ENCODE measurements at places on chromosomes 5 and 9.
A peak's percentile ranks its signal among the peaks of the same experiment; 100 is the strongest.

DNA sequence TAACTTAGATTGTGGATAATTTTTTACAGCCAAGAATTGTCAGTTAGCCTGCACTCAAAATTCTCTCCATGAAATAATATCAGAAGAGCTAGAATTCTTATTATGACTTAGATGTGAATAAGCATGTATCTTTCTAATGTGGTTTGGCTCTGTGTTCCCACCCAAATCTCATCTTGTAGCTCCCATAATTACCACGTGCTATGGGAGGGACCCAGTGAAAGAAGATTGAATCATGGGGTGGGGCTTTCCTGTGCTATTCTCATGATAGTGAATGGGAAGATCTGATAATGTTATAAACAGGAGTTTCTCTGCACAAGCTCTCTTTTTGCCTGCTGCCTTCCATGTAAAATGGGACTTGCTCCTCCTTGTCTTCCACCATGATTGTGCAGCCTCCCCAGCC lies 176.8 kb downstream of the MAT2B start:
- DNase-seq: no peak

DNA sequence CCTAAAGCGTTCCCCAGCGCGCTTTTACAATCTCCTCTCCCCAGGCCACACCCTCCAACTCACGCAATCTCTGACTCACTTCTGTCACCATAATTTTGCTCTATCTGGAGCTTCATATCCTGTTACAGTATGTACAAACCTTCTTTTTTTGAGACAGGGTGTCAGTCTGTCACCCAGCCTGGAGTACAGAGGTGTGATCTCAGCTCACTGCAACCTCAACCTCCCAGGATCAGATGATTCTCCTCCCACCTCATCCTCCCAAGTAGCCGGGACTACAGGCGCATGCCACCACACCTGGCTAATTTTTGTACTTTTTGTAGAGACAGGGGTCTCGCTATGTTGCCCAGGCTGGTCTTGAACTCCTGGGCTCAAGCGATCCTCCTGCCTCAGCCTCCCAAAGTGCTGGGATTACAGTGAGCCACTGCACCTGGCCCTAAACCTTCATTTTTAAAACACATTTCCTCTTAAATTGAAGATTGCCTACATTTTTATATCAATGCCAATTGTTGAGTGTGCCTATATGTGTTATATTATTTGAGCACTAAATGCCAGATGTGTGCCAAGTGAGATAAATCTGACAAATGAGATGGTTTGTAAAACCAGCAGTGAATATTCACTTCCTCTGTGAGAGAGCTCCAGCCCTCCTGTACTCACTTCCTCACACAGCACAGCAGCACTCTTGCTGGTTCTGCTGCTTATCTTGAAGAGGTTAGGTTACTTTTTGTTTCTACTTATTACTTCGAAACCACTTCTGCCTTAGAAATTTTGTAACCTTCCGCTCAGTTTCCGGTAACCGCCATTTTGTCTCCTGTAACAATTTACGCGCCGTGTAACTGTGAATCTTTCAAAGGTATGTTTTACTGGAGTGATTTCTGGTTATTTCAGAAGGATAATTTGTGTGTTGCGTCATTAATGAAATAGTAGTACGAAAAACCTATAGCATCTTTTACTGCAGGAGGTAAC lies 57.9 kb downstream of the DOCK8 start:
- peak; percentile 9 for DNase-seq

GRCh38 chr5:149212198-149212951 lies 59.3 kb upstream of the AFAP1L1 start:
- no peak for DNase-seq

DNA sequence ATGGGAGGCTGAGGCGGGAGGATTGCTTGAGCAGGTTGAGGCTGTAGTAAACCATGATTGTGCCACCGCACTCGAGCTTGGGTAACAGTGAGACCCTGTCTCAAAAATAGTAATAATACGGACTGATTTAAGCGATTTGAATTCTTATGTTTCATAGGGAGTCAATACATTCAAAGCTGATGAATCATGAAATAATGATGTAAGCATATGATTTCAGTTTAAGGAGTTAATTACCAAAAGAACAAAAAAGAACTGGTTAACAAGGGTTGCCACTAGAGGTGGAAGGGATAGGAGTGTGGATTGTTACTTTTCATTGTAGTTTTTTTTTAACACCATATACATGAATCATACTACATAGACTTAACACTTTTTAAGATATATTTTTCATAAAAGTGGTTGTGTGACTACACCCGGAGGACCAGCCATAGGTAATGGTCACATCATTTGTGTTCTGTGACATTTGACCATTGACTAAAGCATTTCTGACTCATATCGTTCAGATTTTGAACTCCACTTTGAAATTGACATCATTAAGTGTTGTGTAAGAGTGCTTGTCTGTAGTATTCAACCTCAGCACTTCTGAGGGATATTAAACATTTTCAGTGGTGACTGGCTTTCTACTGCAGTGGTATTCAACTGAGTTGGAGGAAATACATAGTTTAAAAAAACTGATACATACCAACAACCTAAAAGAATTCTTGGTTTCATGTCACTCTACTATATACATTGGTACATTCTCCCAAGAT lies 7.0 kb downstream of the TRMT10B start:
- DNase-seq: no peak

GRCh38 chr5:125501396-125501795 lies 755.0 kb upstream of the ZNF608 start:
- DNase-seq: no peak

DNA sequence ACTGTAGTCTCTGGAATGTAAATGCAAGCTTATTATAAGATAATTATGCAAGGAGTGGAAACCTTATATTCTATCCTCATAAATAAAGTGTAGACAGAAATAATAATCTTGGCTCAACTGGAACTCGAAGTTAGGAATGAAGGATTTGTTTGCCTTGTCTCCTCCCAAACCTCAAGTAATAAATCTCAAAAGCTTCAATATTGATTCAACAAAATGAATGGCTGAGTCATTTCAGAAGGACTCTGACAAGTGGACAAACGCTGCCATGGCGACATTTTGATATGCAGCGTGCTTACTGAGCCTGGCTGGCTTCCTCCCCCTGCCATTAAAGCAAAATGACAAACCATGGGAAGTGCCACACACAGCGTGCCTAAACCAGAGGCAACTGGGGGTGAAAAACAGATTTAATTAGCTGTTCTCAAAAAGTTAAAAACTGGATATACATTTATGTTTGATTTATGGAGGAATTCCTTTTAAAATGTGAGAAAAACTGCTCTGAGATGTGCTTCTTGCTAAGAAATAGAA lies 10.5 kb upstream of the ADGRV1 start:
- DNase-seq: peak; percentile 69

DNA sequence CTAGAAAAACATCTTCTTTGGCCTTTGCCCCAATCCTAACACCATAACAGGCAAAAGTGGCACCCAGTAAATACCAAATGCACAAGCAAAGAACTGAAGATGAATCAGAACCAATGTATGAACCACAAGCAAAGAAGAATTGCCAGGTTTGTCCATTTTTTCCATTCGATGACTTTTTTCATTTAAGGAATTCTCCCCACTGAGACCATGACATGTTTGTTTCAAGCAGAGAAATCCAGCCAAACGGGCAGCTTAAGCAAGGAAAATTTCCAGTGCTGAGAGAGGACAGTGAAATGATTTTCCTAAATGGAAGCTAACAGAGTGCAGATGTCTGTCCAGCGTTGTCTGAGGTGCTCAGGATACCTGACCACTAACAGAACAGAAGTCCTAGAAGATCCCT lies 203.7 kb downstream of the ADAMTS12 start:
- no peak for DNase-seq

DNA sequence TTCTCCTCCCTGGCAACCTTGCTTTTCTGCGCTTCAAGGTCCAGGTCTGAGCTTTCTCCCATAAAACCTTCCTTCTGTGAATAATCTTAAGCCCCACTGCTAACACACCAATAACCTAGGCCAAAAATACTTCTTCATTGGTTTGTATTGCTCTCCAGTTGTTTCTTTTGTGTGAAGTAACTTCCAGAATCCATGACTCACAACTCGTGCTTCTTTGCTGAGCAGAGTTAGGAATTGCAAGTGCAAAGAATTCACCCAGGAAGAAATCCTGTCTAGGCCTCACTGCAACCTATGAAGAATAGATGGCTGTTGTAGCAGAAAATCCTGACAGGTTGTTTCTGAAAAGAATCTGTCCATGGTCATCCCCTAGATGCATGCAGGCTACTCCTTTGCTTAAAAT lies 295.7 kb downstream of the MED10 start:
- no peak for DNase-seq

GRCh38 chr5:142128675-142129208 lies 20.2 kb downstream of the NDFIP1 start:
- DNase-seq: no peak

DNA sequence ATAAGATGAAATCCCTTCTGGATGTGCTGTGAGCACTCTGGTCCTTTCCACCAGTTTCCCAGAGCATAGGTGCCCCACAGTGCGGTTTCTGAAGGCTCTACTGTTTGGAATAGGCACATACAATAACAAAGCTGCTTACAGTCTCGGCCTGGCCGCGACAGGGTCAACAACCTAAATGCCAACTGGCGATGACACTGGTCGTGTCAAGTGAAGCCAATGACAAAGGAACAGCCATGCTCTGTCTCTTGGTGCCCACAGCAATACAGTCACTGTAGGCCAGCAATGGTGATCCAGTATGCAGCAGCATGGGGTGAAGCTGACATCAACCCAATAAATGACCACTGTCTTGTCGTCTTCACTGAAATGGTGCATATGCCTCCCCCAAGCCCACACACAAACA lies 47.8 kb upstream of the EQTN start:
- no peak for DNase-seq

DNA sequence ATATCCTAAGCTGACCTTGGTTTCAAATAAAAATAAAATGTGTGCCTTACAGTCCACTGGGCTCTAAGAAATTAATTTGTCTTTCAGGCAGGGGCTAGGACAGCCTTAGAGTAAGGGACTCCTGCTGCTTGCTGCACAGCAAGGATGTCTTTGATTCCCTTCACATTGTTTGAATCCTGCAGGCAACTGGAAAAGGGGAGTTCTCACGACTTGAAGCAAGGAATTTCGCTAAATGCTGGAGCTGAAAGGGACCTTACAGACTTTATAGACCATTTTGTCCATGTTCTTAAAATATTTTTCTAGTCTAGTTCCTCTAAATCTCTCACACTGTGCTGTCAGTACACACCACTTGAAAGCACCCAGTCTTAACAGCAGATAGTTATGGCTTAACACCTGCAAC lies 35.6 kb downstream of the FBXW11 start:
- no peak for DNase-seq

DNA sequence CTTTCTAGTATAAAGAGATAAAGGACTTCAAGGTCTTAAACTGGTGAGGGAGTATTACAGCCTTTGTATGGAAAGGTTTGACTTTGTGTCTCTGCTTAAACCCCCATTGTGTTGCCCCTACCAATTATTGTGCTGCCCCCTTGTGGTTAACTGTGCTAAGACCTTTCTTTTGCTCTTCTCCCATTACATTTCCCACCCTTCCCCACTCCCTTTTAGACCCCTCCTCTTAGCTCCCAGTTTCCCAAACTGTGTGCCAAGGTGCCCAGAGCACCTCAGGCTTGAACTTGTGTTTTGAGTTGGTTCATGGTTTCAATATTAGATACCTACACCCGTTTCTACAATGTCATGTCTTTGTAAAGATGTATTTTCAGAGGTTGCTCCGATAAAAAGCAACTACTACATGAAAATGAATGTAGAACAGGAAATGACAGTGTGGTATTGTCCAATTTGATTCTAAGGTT lies 2.9 kb downstream of the JAK2 start:
- peak; percentile 65 for DNase-seq

DNA sequence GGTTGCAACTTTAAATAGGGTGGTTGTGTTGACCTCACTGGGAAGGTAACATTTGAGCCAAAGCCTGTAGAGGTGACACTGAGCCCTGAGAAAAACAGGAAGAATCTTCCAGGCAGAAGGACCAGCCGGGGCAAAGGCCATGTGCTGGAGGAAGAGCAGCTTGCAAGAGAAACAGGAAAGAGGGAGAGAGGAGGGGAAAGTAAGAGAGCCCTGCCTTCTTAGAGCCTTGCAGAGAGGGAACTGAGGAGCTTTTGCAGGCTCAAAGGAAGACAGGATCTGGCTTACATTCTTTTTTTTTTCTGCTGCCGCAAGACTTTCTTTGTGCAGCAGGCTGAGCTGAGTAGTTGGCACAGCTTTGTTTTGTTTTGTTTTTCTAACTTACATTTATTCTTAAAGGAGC lies 17.4 kb downstream of the C9orf153 start:
- DNase-seq: no peak

- no peak for DNase-seq
Observed at GRCh38 chr9:31255211-31255610, 1129.2 kb upstream of the ACO1 start.

GRCh38 chr5:1201327-1202025 lies at the start of gene SLC6A19:
Gene SLC6A19, plus strand, starts transcription at chr5:1201595. Its CDS starts 56 bp downstream, at chr5:1201651.
- no peak for DNase-seq

DNA sequence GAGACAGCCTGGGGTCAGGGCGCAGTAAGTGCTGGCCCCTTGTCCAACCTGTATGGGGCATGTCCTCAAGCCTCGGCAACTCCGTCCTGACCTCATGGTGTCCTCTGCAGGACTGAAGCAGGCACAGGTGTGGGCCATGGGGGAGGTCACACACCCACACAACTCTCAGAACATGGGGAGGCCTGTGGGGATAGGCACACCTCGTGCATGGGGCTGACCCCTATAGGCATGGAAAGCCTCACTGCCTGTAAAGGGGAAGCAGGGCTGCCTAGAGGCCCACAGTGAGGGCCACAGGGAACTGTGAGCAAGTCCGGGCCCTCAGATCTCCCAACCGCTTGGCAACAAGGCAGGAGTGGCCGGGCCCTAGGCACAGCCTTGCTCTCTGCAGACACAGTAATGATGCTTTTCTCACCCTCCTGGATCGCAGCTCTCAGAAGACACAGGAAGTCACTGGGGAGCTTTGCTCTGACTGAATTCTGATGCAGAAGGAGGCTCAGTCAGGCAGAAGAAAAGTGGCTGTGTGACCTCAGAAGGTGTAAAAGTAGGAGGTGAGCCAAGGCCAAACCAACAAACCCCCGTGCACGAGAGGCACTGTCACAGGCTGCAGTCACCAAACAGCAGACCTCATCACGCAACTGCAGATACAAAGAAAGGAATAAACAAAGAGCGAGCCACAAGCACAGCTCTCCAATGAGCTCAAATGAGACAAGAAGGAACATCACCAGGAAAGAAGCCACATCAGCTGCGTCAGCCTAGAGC lies 5.4 kb downstream of the IPPK start:
- no peak for DNase-seq

DNA sequence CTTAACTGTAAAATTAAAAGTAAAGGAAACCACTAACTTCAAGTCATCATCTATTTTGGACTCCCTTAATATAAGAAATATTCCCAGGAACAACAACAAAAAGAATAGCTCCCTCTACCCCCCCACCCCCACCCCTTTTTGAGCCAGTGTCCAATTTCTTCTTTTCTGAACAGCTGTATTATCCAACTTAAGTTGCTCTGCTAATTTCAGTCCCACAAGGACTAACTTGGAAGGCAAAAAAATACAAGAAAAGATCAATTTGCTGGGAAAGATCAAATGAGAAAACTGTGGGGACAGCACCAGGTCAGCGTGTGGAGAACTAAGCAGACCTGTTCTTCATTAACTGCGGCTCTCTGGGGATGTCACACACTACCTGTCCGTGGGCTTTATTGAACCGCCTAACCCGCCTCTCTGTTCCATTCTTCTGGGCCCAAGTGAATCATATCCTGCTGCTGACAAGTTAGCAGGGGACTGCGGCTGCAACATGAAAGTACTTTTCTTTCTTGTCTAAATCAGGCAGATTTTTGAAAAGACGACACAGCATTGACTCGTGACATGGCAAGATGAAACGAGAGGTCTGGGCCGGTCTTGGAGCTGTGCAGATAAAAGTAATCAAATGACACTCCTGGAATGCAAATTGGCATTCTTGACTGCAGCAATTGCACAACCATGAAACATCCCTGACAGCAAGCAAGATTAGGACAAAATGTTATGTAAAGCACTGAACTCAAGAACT lies 2.7 kb downstream of the BNC2 start:
- peak; percentile 11 for DNase-seq
